SK-MEL-5 (cell line): ENCODE measurements at places on chromosomes 2 and 18. TPM values are rescaled to one million over a fixed set of nuclear protein-coding genes. Genes with fewer than 3 reads are reported as not detected.

Gene PPM1B
- 25.2 and 30.4 TPM in 2 replicates for total RNA-seq

Gene RAD51AP2
- not detected in 2 replicates for total RNA-seq

Gene MOB1A
- 118 and 132 TPM in 2 replicates for total RNA-seq

Gene MARCO
- not detected in 2 replicates for total RNA-seq

Gene ASB18
- total RNA-seq: not detected in 2 replicates

Gene TBR1
- total RNA-seq: not detected in 2 replicates

Gene TMEM198
- total RNA-seq: 2.1 TPM in 2 replicates

Gene KIF5C
- 1.3 and 1.4 TPM in 2 replicates for total RNA-seq

Gene RAX
- total RNA-seq: not detected in 2 replicates
